ENCODE measurements at places on chromosomes 3 and 15. TPM values are rescaled to one million over a fixed set of nuclear protein-coding genes. Genes with fewer than 3 reads are reported as not detected.

The ERICH6 gene
- not detected for total RNA-seq

The GRM2 gene
- total RNA-seq, result 0.19 TPM

The ADPRH gene
- 7.5 TPM for total RNA-seq

The CELF6 gene
- 0.74 TPM for total RNA-seq

The ATP8B4 gene
- 2.0 TPM for total RNA-seq

The GOLGA8T gene
- 0.44 TPM for total RNA-seq

The SLC15A2 gene
- 1.7 TPM for total RNA-seq

The CHRNB4 gene
- not detected for total RNA-seq

All from right atrium auricular region (tissue), 2 donors.